ENCODE measurements at places on chromosomes 2 and 18. TPM values are rescaled to one million over a fixed set of nuclear protein-coding genes. Genes with fewer than 3 reads are reported as not detected.
A peak's percentile ranks its signal among the peaks of the same experiment; 100 is the strongest.

DNA sequence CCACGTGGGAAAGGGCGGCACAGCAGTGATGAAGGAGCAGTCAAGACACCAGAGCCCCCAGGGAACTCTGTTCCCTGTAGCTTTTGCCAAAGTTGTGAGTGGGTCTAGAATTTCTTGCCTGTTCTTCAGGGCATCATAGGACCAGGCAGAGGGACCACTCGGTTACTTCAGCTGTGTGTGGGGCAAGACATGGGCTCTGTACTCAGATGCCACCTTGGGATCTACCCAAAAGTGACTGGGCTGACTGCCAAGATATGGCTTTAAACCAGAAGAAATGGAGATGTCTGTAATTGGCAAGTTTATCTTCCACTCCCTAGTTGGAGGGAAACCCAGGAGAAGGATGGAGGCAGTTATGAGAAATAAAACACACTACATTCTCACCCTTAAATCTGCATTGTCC lies 29.6 kb downstream of the KCNF1 start:
- no peaks in the 10 kb centered on the region for H3K27me3 ChIP-seq
- peaks cover 4% of the 10 kb centered on the region for H3K4me1 ChIP-seq
- no peak overlapping the region for H3K4me3 ChIP-seq
- no peaks in the 10 kb centered on the region for H3K36me3 ChIP-seq
- H3K27ac ChIP-seq = no peak overlapping the region

DNA sequence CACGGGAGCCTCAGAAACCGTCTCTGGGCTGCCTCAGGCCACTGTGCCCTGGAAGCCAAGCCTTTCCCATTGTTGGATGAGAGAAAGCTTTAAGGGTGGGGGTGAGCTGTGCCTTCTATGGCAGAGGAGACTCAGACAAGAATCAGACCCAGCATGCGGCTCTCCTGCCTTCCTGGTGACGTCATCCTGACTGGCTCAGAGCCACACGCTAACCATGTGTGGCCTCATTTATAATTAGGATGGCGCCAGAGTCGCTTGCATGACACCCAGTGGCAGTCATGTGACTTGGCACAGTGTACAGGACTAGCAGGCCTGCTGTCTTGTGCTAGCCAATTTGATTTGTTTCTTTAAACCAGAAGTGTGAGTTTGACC lies 99.1 kb downstream of the SH3BP4 start:
- no peak for DNase-seq
- no peaks in the 10 kb centered on the region for H3K27me3 ChIP-seq
- peaks cover 20% of the 10 kb centered on the region for H3K36me3 ChIP-seq
- no peak overlapping the region for H3K4me3 ChIP-seq
- peaks cover 13% of the 10 kb centered on the region for H3K4me1 ChIP-seq
- H3K27ac ChIP-seq = peak overlapping the region; percentile 49

DNA sequence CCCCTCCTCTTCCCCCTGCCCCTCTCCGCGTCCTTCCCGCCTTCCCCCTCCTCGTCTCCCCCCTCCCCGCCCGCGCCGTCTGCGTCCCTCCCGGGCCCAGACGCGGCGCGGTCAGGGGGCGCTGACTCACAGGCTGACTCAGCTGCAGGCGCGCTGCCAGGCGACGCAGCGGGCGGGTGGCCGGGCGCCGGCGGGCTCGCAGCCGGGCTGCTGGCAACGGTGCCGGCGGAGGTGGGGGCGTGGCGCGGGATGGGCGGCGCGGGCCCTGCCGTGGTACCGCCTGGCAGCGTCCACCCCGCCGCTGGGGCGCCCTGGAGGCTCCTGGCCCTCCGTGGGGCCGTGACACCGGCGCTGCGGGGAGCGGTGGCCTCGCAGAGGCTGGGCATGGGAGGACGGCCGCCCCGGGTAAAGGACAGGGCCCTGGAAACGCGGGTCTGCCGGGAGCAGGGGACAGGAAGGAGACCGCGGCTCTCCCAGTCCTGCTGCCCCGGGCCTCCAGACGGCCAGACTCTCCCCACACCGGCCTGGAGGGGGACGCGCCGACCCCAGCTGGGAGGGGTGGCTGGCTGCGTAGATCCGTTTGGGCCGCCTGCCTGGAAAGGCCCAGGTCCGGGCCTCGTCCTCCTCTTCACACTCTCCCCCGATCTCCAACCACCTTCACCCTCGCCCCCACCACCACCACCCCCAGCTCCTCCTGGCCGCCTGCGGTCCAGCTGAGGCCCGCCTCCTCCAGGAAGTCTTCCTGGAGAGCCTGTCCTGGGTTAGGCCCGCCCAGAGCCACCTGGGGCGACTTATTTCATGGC lies 10.0 kb upstream of the PROC start:
- H3K27ac ChIP-seq = peak overlapping the region; percentile 94
- no peaks in the 10 kb centered on the region for H3K36me3 ChIP-seq
- H3K27me3 ChIP-seq = no peaks in the 10 kb centered on the region
- H3K4me1 ChIP-seq = peaks cover 65% of the 10 kb centered on the region
- H3K4me3 ChIP-seq = peak overlapping the region; percentile 36

GRCh38 chr2:53445383-53446070 lies 322.1 kb upstream of the CHAC2 start:
- H3K4me3 ChIP-seq = no peak overlapping the region
- H3K36me3 ChIP-seq = no peaks in the 10 kb centered on the region
- H3K4me1 ChIP-seq = no peaks in the 10 kb centered on the region

- H3K36me3 ChIP-seq = no peaks in the 10 kb centered on the region
- no peaks in the 10 kb centered on the region for H3K27me3 ChIP-seq
- no peak overlapping the region for H3K27ac ChIP-seq
- no peak overlapping the region for H3K4me3 ChIP-seq
Observed at GRCh38 chr2:75751360-75751759, 40.6 kb upstream of the GCFC2 start.

DNA sequence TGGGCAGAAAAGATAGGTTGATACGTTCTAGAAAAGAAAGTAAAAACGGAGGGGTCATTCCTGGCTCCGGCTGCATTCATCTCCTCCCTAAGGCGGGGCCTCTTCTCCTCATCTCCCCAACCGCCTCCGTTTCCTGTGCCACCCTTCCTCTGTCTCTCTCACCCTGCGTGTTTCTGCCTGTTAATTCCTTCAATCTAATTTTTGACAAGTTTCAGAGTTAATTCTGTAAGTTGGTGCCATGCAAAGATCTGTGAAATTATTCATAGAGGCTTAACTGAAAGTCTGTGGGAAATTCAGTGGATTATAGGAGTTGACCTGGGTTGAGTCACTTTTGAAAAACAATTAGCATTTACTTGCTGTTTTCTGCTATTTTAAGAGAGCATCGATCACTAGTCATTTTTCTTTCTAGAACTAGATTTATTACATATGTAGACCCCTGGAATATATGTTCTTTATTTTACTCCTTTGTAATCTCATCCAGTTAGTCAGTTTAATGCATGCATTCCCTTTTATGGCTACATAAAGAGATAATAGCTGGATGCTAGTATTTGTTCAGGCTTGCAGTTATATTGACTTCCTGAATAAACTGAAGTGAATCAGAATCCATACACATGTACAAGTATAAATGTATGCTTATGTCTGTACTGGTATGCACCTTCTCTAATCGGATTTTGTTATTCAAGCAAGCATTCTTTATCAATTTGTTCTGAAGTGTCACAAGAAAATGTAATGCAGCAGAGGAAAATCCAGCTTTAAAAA lies 91.1 kb downstream of the EML6 start:
- H3K4me1 ChIP-seq = no peaks in the 10 kb centered on the region
- H3K27me3 ChIP-seq = no peaks in the 10 kb centered on the region
- H3K27ac ChIP-seq = no peak overlapping the region

DNA sequence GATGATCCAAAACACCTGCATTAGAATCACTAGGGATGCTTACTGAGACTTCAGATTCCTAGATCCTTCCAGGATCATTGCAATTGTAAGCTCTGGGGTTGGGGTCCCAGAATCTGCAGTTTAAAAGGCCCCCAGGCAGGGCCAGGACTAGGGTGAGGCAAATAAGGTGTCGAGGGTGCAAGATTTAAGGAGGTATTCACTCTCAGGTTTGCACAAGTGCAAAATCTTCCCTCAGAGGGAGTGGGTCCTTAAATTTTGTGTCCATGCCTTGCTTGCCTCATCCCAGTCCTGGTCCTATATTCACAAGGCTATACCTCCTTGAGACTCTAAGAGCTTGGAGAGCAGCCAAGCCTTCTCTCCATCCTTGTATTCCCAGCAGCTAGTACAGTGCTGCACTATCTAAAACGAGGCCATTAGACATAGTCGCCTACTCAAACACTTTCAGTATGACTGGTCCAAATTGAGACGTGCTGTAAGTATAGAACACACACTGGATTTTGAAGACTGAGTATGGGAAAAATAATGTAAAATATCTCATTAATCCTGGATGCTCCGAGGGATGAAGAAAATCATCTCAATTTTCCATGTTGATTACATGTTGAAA lies 31.6 kb upstream of the MREG start:
- no peaks in the 10 kb centered on the region for H3K4me1 ChIP-seq
- no peaks in the 10 kb centered on the region for H3K27me3 ChIP-seq
- no peaks in the 10 kb centered on the region for H3K36me3 ChIP-seq
- DNase-seq = no peak

C2orf78 gene
- not detected for total RNA-seq

- no peak overlapping the region for H3K4me3 ChIP-seq
- no peak overlapping the region for H3K27ac ChIP-seq
- H3K4me1 ChIP-seq = no peaks in the 10 kb centered on the region
- H3K27me3 ChIP-seq = no peaks in the 10 kb centered on the region
Observed at GRCh38 chr2:144443837-144444817, 75.8 kb downstream of the ZEB2 start.

CCL20 gene
- total RNA-seq = not detected

- H3K4me3 ChIP-seq = no peak overlapping the region
- H3K4me1 ChIP-seq = no peaks in the 10 kb centered on the region
- H3K27me3 ChIP-seq = no peaks in the 10 kb centered on the region
- DNase-seq = no peak
- H3K27ac ChIP-seq = no peak overlapping the region
- H3K36me3 ChIP-seq = no peaks in the 10 kb centered on the region
Observed at GRCh38 chr2:221715523-221716247, 143.6 kb upstream of the EPHA4 start.

PKDCC gene
- total RNA-seq = 14.8 TPM

GRCh38 chr2:70019096-70019495 lies 57.7 kb upstream of the ASPRV1 start:
- H3K4me1 ChIP-seq = no peaks in the 10 kb centered on the region

GRCh38 chr2:26605999-26606846 lies 34.9 kb downstream of the CIB4 start:
- H3K27me3 ChIP-seq = peaks cover 7% of the 10 kb centered on the region
- H3K4me1 ChIP-seq = peaks cover 5% of the 10 kb centered on the region
- H3K36me3 ChIP-seq = no peaks in the 10 kb centered on the region

Data from Panc1 (cell line).